ENCODE measurements at places on chromosomes 7 and 10.

GRCh38 chr7:44884621-44885393 lies 523 bp downstream of the PURB start:
- peak; percentile 31 for DNase-seq

DNA sequence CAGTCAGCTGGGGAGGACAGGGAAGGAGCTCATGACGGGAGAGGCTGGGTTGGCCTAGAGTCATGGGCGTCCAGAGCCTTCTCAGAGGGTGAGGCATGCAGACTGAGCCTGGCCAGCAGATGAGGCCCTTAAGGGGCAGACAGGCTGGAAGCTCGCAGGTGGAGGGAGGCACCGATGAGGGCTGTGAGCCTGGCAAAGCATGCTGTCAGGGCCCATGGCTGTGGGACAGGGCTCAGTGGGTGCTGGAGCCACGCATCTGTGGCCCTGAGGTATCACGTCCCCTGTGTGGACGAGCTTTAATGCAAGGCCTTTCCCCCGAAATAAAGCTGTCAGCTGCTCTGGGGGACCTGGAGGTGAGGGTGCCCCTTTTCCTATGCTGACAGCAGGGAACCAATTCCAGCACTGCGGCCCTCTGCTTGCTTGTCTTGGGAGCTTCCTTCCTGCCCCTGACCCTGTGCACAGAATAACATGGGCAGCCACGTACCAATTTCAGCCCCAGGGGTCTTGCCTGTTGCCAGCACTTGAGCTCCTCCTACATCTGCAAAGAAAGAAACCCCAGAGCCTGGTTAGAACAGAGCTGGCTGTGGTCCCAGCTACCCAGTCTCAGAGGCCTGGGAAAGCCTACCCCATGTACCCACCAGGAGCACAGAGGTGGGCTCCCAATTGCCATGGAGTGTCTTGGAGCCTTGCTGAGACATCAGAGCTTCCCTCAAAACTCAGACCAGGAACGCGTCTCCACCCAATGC lies 20.6 kb downstream of the TMEM273 start:
- DNase-seq = no peak

GRCh38 chr7:27095897-27096767 lies at the start of gene HOXA1:
HOXA1 (minus strand) TSS chr7:27096000; CDS start chr7:27095912, 88 bp downstream.
- DNase-seq = peak; percentile 65

DNA sequence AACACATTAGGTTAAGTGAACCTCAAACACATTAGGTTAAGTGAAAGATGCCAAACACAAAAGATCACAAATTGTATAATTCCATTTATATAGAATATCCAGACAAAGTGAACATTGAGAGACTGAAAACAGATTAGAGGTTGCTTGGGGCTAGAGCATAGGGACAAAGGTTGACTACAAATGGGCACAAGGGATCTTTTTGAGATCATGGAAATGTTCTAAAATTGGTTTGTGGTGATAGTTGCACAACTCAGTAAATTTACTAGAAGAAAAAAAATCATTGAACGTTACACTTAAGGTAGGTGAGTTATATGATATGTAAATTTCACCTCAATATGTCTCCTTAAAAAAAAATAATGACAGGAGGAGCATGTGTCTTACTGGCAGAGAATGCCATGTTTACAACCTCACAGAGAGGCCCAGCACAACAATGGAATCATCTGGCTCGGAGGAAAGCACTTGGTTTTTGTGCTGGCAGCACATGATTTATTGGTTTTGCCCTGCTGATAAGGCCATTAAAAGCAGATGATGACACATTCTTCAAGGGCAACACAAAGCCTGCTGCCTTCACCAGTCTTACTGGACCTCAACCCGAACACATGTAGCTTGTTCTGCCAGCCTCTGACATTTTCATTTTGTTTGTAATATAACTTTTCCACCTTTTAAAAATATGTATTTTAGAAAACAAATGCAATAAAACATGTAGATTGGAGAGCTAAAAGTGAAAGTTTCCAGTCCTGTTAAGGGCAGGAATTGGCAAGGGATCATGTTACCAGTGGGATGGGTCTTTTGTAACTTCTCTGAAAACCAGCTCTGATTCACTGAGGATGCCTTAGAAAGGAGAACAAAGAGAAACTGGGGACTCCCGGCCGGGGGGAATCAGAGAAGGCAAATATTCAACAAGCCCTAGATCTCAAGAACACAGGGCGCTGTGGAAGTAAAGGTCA lies 11.9 kb upstream of the LMOD2 start:
- peak; percentile 54 for DNase-seq

DNA sequence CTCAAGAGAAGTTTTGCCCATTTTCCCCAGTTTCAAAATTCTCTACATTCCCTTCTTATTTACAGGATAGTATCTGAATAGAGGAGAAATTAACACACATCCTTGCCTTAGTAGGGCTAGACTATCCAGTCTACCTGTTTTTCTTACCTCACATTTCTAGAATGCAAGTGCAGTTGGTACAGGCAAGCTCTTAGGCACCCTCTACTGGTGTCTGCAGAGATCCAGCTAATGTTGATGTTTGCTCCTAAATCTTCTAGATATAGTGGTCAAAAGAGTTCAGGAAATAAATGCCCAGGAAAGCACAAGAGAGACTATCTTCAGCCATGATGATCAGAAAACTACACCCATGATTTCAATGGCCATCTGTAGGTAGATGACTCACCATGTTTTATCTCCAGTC lies 205.3 kb downstream of the HTR7 start:
- no peak for DNase-seq

- DNase-seq = no peak
Observed at GRCh38 chr10:34292194-34292565, 522.9 kb downstream of the PARD3 start.

GRCh38 chr10:79247373-79248137 lies 99.7 kb upstream of the PPIF start:
- DNase-seq = no peak

DNA sequence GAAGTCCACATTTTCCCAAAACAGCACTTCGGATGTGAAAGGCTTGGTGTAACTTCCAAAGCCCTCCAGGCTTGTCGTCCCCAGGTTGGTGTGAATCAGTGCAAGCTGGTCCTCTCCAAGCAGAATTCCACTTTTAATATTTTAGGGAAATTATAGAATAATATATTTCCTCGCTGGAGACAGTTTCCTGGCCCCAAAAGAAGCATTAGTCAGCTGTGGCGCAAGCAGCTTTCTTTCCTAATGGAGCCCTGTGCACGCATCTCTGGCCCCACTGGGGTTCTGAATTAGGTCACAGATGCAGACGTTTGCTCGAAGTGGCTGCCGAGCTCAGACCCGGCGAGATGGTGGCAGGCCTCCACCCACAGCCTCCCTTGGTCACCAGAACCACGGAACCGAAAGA lies 33.3 kb upstream of the MNX1 start:
- no peak for DNase-seq

- no peak for DNase-seq
Observed at GRCh38 chr10:49139028-49139845, 5.4 kb upstream of the FAM170B start.

DNA sequence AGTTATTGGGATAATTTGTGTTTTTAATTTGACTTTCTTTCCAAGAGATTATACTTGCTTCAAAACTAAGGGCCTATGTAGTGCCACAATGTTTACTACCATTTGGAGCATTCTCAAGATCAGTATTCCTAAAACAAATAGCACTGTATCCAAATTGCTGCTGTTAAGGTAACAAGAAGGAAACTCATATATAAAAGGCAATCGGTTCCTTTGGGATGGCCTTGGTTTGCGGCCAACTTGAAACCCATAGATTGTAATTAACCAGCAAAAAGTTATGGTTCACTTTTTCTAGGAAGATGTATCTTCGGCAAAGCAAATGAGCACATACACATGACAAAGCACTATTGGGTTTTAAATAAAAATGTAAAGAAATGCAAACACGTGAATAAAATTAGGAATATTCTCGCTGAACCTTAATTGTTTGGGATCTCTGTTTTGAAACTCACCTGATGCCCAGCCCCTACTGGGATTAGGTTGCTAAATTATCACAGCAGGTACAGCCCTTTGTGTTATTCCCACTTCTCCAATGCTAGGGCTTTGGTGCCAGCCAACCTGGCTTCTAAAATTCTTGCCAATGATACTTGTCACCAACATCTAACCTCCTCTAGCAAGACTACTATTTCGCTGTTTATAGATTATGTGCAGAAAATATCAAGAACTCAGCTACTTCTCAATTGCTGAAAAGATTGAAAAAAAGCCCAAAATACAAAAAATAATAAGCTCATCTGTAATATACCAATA lies 16.0 kb downstream of the CDNF start:
- no peak for DNase-seq

- no peak for DNase-seq
Observed at GRCh38 chr7:129572205-129572604, 39.3 kb upstream of the NRF1 start.

GRCh38 chr10:81872206-81872862 lies 2.7 kb upstream of the NRG3 start:
- no peak for DNase-seq

DNA sequence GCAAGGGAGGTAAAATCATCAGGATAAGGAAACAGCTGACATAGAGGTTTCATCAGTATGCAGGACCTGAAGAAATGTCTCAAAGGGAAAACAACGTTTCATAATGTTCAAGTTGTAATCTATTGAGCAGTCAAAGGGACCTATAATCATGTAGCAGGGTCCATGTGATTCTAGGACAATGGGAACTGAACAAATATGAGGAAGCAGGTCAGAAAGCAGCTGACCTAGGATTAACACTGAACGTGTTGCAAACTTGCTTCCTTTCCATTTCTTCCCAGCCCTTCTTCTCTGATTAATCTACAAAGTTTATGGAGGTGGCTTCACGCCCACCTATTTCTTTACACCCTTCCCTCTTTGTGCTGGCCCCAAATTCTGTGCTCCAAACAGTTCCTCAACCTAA lies 256.9 kb upstream of the AKR1E2 start:
- no peak for DNase-seq

DNA sequence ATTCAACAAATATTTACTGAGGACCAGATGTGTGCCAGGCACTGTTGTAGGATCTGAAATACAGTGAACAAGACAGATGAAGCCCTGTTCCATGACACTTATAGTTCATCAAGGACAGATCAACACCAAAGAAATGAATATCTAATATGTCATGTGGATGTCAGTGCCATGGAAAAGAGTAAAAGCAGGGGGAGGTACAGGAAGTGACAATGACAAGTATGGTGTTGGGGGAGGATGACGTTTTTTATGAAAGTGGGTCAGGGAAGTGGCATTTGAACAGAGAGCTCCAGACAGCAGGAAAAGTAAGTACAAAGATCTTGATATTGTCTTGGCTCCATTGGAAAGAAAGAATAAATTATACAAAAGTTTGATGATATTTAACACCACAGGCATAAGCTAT lies 7.0 kb upstream of the SFMBT2 start:
- no peak for DNase-seq

DNA sequence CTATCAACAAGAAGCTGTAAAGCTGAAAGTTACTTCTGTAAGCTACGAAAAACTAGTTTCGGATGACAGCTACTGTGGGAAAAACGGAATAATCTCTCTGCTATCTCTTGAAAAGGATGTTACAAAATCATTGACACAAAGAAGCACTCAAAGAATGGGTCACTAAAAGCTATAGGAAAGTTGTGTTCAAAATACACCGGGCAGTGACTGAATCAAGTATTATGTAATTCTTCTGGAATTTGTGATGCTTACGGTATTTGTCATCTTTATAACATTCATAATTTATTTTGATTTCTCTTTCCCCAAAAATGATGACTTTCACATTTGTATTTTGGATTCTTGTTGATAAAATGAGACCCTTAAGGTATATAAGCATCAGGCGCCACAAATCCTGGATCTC lies 112.1 kb upstream of the KLF6 start:
- no peak for DNase-seq

DNA sequence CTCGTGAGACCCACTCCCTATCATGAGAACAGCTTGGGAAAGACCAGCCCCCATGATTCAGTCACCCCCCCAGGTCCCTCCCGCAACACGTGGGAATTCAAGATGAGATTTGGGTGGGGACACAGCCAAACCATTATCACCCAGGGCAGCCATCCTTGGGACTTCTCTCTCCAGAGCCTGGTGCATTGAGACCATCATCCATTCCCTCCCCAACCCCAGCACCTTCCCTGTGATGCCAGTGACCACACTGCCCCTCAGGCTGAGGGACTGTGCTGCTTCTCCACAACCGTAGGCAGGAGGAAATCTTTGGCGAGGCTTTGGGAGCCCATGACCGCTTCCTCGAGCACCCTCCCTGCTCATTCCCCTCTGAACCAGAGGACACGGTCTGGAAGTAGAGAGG lies 64.4 kb downstream of the TACC2 start:
- DNase-seq = no peak

- no peak for DNase-seq
Observed at GRCh38 chr7:20241194-20241910, 24.2 kb upstream of the MACC1 start.

DNA sequence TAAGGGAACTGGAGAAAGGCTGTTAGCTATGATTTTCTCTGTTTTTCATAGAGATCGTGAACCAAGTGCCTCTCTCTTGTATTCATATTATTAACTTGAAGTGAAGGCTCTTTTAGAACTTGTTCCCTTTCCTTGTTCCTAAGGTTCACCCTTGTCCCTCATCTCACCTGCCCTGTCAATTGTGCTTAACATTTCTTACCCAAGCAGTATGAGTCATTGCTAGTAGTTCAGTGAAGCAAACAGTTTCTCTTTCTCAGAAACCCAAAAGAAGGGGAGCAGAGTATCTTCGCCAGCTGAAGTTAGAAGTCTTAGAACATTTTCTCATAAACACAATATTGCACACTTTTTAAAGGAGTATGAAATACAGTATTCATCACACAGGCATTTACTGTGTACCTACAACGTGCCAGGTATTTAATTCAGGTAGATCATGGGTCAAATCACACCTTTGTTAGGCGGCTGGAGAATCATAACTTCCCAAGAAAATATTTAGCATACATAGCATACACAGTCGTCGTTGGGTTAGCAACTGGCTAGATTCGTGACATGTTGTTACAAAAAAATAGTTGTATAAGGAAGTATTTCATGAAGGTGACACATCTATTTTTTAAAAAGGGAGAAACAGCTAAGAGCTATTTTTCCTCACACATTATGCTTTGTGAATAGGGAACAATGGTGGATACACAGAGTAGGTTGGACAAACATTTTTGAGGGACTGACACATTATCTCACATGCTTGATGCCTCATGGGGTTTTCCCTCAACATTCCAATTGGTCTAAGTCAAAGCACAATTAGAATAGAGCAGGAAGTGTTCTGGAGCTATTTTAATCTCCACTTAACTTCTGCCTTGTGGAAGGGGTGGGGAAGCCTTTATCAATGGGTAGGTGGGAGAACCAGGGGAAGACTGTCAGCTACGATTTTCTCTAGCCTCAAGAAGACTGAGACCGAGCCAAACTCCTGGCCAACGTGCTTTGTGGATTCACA lies 13.2 kb downstream of the HDAC9 start:
- peak; percentile 40 for DNase-seq

GRCh38 chr7:1459920-1460820 lies 900 bp upstream of the MICALL2 start:
- peak; percentile 24 for DNase-seq

GRCh38 chr10:86163522-86164173 lies 202.9 kb downstream of the GRID1 start:
- peak; percentile 53 for DNase-seq
